ENCODE measurements at places on chromosomes 11 and 22.
A peak's percentile ranks its signal among the peaks of the same experiment; 100 is the strongest.

DNA sequence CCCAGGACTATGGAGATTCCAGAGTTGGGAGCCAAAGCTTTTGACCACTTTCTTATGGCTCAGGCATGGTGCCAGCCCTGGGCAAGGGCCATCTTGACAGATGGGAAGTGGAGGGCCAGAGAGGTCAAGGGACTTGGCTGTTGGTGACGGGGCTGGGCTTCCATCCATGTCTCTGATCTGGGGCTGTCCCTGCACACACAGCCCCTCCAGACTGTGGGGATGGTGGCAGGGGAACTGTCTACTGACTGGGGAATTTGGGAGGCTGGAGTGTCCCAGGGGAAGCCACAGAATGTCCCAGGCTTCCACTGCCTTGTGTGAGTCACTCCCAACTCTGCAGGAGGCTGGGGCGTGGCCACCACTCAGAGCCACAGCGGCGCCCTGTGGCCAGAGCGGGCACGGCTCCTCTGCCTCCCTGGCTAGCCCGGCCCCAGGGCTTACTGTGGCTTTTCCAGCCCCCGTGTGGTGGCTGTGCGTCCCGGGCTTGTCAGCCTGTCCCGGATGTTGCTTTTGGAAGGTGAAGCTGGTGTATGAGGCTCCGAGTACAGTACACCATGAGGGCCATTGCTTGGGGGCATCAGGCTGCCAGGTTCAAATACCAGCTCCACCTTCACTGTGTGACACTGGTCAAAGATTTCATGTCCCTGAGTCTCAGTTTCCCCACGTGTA lies 19.6 kb downstream of the C22orf23 start:
- DNase-seq = peak; percentile 85

DNA sequence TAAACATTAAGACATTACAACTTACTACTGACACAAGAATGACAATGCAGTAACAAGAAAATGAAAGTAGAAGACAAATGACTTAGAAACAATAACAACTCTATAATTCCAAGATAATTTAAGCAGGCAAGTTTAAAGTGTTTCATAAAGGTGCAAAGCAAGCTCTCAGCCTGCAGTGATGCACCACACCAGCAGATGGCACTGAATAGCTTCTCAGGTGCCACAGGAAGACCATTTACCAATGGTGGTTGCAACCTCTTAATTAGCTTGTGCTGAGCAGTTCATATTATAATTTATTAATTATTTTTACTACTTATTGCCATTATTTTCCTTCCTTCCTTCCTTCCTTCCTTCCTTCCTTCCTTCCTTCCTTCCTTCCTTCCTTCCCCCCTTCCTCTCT lies 60.6 kb downstream of the NXPE2 start:
- peak; percentile 23 for DNase-seq

GRCh38 chr11:47204637-47204989 lies 10.2 kb upstream of the DDB2 start:
- no peak for DNase-seq

DNA sequence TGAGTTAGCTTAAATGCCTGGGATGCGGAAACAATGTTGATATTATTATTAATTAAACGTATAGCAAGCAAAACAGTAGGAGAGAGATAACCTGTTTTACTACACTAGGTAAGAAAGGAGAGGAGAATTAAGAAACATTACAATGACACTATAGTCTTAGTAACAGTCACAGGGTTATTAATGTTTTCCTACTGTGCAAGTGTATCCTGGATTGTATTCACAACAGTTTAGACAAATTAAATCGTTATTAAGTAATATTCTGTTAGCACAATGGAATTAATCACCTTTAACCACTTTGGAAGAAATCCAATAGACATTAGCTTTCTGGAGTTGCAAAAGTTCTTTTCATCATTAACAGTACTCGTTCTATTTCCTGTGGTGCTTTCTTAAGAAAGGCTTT lies 3.4 kb downstream of the FAM181B start:
- DNase-seq = no peak

GRCh38 chr11:32385998-32386397 lies 49.3 kb downstream of the WT1 start:
- DNase-seq = no peak

- no peak for DNase-seq
Measured at GRCh38 chr11:66136752-66137123, 66.7 kb downstream of the PACS1 start.

DNA sequence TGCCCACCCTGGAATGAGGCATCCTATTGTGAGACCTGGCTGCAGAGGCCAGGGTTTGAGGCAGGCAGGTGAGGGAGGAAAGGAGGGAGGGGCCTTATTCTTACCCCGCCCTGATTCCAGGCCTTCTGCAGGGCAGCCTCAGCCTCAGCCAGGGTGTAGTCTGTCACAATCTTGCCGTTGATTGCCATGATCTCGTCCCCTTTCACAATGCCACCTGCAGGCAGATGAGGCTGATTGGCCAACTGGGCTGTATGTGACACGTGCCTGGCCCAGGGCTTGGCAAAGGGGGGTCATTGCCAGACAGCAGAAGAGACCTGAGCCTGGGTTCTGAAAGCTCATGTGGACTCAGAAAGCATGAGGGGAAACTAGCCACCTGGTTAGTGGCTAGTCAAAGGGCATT lies 21.4 kb upstream of the ABCC8 start:
- DNase-seq = no peak

- DNase-seq = peak; percentile 71
Measured at GRCh38 chr11:69888483-69889181, 69.4 kb upstream of the FGF3 start.

DNA sequence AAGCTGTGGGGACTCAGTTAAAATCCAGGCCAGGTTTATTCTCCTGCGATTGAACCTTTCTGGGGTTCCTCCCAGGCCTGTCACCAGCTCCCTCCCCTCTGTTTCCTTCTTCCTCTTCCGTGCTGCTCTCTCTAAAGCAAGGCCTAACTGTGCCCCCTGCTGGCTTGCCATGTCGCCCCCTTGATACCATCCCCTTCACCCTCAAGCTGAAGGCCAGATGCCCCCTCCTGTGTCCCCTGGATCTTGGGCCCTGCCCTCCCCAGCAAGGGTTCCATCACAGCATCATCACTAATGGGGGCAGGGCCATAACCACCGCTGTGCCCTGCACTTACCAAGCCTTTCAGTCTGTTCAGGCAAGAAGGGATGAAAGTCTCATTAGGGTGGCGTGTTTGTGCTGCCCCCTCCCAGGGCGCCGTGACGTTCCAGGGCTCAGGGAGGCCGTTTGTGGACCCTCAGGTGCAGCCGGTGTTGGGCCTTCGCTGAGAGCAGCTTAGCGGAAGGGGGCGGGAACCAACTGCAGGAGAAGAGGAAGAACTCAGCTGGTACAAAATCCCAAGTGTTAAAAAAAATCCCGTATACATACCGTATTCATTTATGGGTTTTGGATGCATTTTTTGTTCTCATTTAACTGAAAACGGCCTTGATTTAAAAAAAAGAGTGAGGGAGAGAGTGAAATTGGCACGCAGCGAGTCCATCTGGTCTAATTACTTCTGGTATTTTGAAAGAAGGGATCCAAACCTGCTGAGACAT lies 69.9 kb downstream of the MPPED1 start:
- no peak for DNase-seq

- DNase-seq = peak; percentile 49
Measured at GRCh38 chr11:128522943-128523518, 64.3 kb downstream of the ETS1 start.

- peak; percentile 72 for DNase-seq
Measured at GRCh38 chr11:67071420-67072284, 15.0 kb downstream of the RHOD start.

DNA sequence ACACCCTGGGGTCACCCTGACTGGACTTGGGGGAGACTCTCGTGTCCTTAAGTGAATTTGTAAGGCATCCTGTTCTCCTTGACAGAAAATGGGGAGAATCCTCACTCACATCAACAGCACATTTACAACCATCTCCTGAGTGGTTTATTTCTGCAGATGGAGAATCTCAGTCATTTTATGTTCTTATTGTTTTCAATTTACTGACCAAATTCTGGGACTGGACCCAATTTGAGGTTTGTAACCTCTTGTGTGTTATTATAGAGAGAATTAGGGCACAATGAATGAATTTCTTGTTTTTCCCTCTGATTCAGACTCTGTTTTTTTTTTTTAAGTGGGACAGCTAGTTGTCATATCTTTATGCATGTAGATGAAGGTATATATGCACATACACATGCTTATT lies 104.9 kb downstream of the ADAMTS15 start:
- DNase-seq = no peak

- no peak for DNase-seq
Measured at GRCh38 chr11:58564231-58564630, 11.4 kb downstream of the LPXN start.

DNA sequence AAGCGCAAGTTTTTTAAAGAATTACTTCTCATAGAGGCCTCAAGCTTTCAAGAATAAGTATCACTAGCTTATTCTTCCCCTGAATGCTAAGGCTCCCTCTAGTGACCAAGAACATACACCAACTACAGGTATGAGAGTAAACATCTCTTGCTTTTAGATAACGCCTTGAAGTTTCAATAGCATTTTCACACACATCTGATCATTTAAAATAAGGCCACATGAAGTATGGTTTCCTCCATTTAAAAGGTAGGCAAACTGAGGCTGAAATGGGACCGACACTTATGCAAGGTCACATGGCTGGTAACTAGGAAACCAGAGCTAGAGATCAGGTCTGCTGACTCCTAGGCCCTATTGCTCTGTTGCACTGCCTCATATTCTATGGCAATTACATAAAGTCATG lies 66.5 kb downstream of the CCDC34 start:
- DNase-seq = no peak

DNA sequence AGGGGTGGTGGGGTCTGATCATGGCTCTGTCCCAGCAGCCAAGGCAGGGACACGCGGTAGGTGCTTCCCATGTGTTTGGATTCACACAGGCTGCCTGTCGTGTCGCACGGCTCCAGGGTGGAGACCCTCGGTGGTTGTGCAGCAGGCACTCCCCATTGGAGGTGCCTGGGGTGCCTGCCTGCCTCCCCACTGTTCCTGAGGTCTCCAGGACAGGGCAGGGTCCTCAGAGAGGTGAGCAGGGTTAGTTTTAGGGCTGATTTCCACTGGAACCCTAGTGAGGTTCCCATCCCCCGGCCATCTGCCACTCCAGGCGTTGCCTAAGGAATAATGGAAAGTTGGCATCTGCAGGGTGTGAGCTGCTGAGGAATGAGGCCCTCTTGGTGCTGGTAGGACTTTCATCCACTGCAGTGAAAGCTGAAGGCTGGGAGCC lies 32.3 kb downstream of the OSBPL5 start:
- DNase-seq = no peak

DNA sequence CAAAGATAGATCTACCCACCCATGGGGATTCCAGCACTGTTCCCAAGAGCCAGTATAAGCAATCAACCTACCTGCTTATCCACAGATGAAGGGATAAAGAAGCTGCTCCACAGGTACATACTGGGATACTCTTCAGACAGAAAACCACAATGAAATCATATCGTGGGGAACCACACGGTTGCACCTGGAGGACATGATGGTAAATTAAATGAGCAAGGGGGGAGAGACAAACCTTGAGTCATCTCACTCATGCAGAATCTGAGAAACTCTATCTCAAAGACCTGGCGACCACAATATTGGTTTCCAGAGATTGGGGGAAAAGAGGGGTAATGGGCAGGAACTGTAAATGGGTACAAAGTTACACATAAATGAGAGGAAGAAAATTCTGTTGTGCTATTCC lies 14.5 kb downstream of the RGL4 start:
- DNase-seq = peak; percentile 25

- no peak for DNase-seq
Measured at GRCh38 chr11:46055371-46055770, 65.9 kb downstream of the PHF21A start.

GRCh38 chr22:49930596-49931412 lies 12.4 kb downstream of the CRELD2 start:
- DNase-seq = peak; percentile 39

DNA sequence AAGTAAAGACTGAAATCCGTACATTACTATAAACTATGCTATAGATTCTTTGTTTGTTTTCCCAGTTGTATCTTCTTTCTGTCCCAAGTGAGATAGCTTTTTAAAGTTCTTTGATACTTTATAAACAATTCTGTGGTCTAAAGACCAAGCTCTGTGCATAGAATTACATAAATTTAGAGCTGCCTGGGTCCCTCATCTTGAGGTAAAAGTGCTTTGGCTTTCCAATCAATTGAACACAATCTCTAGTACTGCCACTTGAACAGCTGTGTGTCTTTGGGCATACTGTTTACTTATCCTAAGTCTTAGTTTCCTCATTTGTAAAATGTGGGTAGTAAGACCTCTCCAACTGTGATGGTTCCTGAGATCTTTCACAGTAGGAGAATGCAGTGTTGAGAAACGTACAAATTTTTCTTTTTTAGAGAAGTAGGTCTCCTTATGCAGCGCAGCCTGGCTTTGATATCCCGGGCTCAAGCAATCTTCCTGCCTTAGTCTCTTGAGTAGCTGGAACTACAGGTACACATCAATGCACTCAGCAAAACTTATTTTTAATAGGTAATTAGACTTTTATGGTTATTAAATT lies 2.5 kb upstream of the EED start:
- no peak for DNase-seq

- DNase-seq = no peak
Measured at GRCh38 chr11:70569996-70570692, 171.8 kb downstream of the CTTN start.

- DNase-seq = no peak
Measured at GRCh38 chr11:83923961-83924360, 637.8 kb upstream of the CCDC90B start.

DNA sequence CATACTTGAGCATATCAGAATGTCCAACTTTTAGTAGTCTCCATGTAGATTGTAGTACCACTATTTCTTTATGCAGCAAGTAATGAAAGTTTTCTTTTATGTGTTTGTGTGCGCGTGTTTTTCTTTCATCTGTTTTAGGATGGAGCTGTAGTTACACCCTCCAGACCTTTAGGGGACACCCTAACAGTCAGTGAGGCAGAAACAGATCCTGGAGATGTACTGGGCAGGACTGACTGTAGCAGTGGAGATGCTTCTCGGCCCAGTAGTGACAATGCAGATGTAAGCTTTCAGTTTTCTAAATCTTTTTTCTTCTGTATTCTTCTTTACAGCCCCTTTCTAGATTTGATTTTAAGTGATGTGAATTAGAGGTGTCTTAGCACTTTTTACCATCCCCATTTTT lies 79.9 kb upstream of the GRIK4 start:
- peak; percentile 1 for DNase-seq

DNA sequence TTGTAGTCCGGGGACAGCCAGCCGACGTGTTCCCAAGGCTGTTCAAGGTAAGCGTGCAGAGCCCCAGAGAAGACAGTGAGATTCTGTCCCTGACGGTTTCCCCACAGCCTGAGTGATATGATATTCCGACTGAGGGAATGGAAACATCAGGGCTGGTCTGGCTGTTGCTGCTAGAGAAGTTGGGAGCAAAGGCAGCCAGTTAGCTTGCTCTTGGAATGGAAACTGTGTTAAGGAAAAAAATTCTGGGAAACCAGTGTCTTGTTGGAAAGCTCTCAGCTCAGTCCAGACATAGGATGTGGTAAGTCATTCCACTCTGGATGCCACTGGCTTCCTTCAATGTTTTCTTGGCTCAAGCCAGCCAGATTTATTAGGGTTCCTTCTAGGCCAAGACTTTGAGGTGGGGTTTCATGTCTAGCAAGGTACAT lies 8.8 kb downstream of the CRY2 start:
- no peak for DNase-seq

Measured in stimulated activated CD4-positive, alpha-beta T cell treated with anti-CD3 and anti-CD28 coated beads, Interleukin-2, amount 100 ng/mL, for 48 hours (primary cell).